Right ventricle myocardium inferior (tissue), 1 donor: ENCODE measurements at places on chromosomes 3 and 15. TPM values are rescaled to one million over a fixed set of nuclear protein-coding genes. Genes with fewer than 3 reads are reported as not detected.

C3orf49 gene
- not detected for total RNA-seq

CD200R1L gene
- not detected for total RNA-seq

DNA sequence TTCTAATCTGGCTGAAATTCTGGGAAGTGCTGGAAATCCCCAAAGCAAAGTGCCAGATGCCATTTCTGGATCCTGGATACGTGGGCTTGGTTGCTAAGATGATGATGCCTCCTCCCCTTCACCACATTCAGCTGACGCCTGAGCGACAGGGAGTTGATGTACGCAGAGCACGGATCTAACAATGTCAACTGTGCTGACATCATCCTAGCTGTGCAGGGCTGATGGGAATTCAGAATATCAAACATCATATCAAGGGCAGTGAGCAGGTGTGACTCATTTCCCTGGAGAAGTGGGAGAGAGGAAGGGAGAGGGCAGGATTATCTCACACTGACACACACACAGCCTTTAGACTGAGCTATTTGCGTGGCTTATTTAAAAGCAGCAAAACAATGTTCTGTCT, 92.6 kb upstream of the ZBTB20 start:
- no peak for DNase-seq

DNA sequence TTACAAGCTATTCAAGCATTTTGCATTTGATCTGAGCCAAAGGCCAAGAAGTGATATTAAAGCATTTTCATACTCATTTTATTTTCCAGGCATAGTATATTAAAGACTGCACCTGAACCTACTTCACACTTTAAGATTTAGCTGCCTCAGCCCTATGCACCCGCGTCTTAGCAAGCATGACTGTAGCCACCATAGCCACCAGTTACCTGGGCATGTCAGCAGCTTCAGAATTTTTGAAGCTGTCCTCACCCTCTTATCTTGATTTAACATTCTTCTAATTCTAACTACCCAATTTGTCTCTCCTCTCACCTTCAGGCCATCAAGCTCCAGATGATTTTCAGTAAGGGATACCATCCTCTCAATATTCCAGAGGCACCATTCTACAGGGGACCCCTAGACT, 39.1 kb upstream of the KLHL6 start:
- DNase-seq: no peak

DNA sequence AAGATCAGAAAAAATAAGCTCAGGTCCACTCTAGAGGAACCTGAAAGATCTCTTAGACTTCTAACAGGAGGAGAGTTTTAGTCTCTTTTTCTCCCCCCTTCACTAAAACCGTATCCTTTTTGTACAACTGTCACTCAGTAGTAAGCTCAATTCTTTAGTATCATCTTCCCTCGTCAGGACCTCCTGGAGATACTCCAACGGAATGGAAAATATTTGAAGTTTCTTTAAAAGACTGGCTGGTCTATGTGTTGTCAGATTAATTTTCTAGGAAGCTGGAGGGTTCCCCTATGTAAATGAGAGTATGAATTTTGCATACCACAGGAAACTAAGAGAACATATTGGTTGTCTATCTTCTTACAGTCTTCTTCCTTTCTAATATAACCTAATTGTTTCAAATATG, 747.7 kb upstream of the CBLB start:
- DNase-seq: no peak

DNA sequence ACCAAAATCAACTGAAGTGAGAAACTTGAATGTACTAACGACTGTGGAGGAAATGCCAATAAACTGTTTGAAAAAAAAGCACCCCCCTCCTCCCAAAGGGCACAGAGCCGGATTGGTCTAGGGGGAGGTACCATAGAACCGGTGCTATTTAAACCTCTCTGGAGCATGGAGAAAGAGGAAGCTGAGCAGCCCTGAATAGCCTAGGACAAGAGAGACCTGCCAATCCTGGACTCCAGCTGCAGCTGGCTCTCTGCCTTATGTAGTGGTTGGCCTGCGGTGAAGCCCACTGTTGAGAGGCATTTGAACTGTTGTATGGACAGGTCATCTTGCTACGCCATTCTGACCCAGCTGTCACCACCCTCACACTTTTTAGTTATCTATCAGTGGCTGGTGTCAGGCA, 1.5 kb upstream of the SH3GL3 start:
- DNase-seq: no peak
